ENCODE measurements at places on chromosomes 16 and 17. TPM values are rescaled to one million over a fixed set of nuclear protein-coding genes. Genes with fewer than 3 reads are reported as not detected.
A peak's percentile ranks its signal among the peaks of the same experiment; 100 is the strongest.

The FKBP10 gene
- polyA plus RNA-seq: 487 TPM

The PLA2G10 gene
- not detected for polyA plus RNA-seq

DNA sequence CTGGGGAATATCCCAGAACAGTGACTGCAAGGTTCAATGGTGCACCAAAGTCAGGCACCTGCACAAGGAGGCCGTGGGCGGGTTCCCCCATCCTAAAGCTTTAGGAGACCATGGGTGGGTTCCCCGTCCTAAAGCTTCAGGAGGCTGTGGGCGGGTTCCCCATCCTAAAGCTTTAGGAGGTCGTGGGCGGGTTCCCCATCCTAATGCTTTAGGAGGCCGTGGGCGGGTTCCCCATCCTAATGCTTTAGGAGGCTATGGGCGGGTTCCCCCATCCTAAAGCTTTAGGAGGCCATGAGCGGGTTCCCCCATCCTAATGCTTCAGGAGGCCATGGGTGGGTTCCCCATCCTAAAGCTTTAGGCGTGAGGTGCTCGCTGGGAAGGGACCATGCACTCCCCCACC, 313.3 kb downstream of the FOXL1 start:
- DNase-seq: no peak

GRCh38 chr16:52424591-52424990, 122.4 kb downstream of the TOX3 start:
- no peak for DNase-seq

The TRPV3 gene
- 0.46 TPM for polyA plus RNA-seq

- DNase-seq: no peak
Observed at GRCh38 chr16:11262915-11263314, 6.2 kb downstream of the TNP2 start.

GRCh38 chr16:83914091-83914710, 15.3 kb downstream of the MLYCD start:
- no peak for DNase-seq

- no peak for DNase-seq
Observed at GRCh38 chr16:8627456-8627855, 6.0 kb downstream of the METTL22 start.

GRCh38 chr17:56761387-56761786, 72.3 kb downstream of the C17orf67 start:
- no peak for DNase-seq

GRCh38 chr17:73950593-73950914, 252.9 kb upstream of the RPL38 start:
- no peak for DNase-seq

GRCh38 chr17:60311936-60312335, 80.0 kb downstream of the USP32 start:
- no peak for DNase-seq

DNA sequence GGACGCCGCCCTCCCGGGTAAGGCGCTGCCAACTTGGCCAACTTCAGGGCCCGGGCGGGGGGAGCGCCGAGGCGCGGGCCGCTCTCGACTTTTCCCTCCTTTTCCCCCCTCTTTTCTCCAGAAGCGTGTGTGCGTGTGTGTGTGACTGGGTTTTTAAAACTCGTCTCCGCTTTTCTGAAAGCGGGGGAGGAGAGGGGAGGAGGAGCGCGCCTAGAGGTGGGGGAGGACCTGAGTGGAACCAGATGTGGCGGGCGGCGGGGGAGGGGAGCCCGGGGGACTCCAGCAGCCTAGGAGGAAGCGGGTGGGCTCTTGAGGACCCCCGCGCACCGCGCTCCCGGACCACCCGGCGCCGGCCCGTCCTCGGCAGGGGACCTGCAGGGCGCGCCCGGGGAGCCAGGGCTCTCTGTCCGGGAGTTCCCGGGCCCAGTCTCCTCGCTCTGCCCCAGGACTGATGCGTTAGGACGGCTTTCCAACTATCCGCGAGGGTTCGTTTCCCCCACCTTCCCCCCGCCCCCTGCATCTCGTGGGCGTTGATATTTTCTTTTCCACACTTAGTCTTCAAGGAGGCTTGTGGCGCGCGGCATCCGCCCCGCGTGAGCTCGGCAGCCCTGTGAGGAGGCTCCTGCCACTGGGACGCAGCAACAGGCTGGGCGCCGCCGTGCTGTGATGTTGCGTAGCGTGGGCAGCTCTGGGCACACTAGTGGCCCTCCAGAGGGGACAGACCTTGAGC, 599 bp downstream of the MRC2 start:
- DNase-seq: peak; percentile 39

GRCh38 chr16:11976850-11977375, 379 bp downstream of the SNX29 start:
- DNase-seq: no peak

DNA sequence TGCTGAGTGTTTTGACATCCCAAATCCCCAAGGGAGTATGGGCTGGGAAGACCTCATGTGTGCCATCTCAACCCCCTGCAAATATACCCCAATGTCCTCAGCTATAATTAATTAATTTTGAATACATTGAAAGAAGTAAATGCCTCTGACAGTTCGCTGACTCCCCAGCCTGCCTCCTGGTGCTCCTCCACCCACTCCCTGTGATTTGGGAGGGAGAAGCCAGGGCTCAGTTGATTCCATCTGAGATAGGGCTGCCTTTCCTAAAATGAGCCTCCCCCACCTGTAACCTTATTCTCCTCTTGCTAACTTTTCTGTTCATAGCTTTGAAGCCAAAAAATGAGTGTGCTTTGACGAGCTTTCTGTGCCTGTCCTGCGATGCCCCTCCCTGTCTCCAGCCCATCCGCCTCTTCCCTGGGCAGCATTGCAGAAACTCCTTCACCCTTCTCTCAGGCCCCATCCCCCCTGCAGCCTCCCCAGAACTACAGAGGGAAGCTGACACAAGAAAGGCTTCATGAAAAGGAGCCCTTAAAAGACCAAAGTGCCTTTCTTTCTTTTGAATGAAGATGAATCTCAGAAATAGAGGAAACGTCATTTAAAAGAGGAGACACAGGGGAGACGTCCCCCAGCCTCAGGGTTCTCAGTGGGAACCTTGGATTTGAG, 70.3 kb downstream of the HLF start:
- DNase-seq: no peak

DNA sequence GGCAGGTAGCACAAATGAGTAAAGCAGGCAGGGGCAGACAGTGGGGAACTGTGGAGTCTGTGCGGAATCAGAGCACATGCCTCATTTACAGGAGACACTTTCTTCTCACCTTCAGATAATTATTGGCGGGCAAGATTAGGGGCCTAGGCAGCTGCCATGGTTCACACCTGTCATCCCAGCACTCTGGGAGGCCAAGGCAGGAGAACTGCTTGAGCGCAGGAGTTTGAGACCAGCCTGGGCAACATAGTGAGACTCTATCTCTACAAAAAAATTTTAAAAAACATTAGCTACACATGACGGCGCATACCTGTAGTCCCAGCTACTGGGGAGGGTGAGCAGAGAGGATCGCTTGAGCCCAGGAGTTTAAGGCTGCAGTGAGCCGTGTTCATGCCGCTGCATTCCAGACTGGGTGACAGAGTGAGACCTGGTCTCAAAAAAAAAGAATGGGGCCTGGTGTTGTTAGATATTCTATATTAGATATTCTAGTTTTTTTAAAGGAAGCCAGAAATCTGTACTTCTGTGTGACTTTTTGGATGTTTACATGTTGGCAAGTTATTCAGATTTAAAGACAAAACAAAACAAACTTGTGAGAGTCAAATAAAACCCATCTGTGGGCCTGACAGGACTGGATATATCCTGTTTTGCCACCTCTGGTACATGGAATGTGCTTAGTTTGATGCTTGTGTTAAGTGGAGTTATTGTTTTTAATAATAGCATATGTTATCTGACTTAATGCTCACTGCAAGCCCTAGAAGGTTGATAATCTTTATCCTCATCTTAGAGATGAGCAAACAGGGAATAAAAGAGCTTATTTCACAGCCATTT, 4.9 kb upstream of the LPCAT2 start:
- no peak for DNase-seq

Data from AG04450 (cell line).